ENCODE measurements at places on chromosomes 11 and 22.

DNA sequence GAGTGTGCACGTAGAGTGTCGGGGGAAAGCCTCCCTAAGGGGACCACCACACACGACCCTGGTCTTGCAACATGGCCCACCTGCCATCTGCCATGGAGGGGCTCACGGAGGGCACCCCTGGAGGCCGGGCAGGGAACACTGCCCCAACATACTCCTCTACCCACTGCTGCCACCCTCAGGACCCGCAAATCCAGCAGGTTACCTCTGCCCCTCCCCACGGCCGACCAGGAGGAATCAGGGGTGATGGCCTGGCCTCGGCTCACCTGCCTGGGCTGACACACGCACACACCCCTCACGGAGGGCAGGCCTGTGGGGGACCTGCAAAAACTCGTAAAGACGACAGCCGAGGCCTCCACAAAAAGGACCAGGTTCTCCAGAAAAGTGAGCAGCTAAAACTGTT, 30.2 kb downstream of the CHID1 start:
- DNase-seq: no peak

DNA sequence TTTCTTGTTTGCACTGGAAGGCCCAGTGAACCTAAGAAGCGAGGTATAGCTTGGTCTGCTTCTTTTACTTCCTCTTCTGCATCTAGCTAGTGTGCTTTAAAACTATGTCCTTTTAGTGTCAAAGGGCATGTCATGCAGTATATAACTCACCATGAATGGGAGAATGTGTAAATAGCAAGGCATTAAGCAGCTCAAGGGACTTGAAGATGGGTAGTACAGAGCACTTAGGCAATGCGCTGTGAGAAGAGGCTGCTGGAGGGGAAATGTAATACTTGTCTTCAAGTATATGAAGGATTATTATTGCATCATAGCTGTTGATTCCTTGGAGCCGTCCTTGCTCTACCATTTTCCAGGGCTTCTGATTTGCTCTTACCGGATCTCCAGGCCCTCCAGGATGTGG, 7.6 kb downstream of the MAML2 start:
- DNase-seq: no peak

GRCh38 chr22:28175730-28176492, 256.9 kb upstream of the PITPNB start:
- no peak for DNase-seq

DNA sequence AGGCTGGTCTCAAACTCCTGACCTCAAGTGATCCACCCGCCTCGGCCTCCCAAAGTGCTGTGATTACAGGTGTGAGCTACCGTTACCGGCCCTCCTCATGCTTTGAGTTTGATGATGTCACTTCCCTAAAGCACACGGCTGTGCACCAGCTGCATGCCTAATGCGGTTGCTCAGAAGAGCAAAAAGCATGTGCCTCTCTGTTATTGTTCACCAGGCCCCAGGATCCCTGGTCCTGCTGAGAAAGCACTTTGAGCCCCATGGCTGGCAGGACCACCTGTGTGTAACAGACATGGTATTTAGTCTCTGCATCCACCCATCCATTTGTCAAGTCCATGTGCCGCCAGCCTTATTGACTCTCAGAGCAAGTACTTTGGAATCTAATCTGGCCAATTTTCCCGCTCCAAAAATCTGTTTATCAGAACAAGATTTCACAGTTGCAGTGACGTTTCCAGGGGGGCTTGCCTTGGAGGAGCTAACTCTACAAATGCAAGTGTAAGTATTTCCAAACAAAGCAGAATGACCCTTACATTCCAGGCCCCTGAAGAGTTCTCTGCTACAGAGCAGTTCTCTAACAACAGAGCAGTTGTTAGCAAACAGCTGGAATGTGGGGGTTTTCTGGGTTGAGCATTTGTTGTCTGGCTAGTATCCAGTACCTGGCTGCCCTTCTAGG, 89.4 kb downstream of the LDLRAD3 start:
- DNase-seq: no peak

DNA sequence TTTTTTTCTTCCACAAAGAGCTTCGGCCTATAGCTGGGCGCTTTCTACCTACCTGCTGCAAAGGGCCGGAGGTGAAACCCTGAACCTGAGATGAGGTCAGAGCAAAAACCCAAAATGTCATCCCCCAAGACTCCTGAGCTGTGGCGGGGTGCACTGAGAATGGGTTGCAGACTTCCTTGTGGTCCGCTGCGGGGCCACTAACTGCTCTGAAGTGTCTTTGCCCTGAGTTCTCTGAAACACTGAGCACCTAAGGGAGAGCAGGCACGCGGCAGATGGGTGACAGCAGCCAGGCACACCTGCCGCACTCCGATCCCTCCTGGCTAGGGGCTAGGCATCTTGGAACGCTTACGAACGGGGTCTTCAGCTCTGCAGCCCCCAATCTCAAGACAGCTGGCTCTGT, 29.3 kb downstream of the RASD2 start:
- DNase-seq: no peak

GRCh38 chr11:93477684-93478234, 65.4 kb downstream of the SMCO4 start:
- DNase-seq: no peak

- no peak for DNase-seq
Measured at GRCh38 chr11:130882138-130882551, 34.1 kb downstream of the SNX19 start.

DNA sequence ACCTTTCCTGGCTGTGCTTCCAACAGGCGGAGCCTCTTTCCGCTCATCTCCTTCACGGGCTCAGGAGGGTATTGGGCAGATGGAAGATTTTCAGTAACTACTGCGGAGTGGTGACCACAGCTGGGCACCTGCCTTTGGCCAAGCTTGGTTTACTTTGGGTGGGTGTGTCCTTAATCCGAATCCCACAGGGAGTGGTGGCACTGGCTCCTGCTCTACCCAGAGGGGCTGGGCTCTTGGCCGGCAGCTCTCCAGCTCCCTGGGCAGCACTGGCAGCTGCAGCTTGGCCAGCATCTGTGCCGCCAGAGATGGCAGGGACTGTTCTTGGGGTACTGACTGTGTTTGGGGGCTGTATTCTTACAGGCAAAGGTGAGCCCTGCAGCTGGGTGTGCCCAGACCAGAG, 29.8 kb downstream of the BID start:
- DNase-seq: no peak

GRCh38 chr22:48235744-48236143, 1473.3 kb downstream of the TBC1D22A start:
- DNase-seq: no peak

GRCh38 chr11:64771861-64772260, 6.5 kb downstream of the SF1 start:
- no peak for DNase-seq

GRCh38 chr11:33214187-33214586, 43.0 kb upstream of the HIPK3 start:
- DNase-seq: no peak

DNA sequence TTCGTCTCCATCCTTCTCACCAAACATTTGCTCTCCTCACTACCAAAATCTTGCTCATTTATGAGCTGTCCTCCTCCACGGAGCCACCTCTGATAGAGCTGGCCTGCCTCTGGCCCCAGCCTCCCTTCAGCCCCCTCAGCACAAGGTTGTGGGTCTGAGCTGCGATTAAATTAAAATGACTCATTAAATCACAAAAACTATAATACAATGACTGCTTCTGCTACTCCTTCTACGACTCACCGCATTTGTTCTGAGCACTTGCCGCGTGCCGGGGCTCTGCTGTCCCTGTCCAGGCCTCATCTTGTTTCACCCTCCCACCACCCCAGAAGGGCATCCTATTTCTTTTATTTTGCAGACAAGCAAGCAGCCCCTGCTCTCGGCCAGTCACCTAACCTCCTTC, 49.2 kb upstream of the TIMP3 start:
- DNase-seq: no peak

DNA sequence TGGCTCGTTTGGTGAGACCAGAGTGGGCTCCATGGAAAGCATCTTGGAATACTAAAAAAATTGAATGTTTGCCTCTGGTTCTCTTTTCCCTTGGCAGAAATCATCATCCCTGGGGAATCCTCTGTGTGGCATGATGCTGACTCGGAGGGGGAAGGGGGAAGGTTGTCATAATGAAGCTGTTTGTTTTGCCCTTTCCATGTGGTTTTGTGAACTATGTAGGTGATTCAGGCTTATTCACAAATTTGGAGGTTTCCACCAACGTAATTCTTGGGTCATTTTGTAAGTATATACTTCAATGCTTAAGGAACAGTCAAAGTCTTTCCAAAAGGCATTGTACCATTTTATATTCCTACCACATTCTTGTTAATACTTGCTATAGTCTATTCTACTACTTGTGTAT, 754.0 kb upstream of the FAT3 start:
- DNase-seq: no peak

DNA sequence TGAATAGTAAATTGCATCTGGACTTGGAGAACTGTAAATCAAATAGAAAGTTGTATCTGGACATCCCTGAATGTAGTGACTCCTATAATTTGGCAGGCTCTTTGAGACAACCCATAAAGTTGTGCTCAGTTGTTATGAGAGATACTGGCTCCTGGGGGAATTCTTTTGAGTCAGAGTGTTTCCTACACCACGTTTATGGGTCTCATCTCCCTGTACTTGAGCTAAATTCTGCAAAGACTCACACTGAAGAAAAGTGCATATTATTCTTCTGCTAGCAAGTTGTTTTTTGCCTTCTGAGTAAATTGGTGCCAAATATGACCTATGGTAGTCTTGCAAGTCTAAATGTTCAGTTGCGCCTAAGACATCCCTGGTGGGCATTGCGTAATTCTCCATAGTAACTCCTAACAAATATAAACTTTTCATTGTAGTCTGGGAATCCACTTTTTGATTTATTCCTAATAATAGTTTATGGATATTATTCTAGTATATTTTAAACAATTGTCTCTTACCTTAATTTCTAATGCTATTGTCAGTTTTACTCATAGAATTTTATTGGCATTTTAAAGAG, 5.0 kb downstream of the ZNF215 start:
- DNase-seq: no peak

DNA sequence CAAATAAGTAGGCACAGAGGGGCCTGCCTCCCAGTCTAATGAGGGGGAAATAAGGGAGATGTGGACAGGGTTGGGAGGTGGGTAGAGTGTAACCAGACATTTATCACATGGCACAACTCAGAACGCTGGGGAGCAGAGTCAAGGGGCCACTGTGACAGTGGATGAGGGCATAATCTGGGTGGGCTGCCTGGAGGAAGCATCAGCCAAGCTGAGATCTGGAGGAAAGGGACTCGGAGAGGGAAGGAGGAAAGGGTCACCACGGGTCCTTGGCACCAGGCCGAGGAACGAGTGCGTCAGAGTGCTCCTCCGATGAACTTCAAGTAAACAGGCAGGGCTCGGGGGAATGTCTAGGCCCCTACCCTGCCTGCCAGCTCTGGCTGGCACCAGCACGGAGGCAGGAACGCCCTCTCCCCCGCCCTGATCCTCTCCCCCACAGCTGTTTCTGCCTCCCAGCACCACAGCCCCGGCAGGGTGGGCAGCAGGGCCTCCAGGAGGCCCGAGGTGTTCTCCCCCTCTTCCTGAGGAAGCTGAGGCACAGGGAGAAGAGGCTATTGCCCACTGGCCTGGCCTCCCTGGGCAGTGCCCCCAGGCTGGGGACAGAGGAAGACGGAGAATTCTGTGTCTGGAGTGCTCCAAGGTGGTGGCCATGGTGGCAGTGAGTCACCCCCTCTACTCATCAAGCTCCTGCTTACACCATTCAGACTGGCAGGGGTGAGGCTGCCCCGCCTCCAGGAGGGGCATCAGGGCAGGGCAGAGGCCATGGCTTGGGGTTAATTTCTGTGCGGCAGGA, 4.2 kb downstream of the ALDH3B1 start:
- DNase-seq: no peak

GRCh38 chr22:25109878-25110595, 89.6 kb upstream of the CRYBB3 start:
- DNase-seq: no peak

Measured in activated T-cell treated with anti-CD3 and anti-CD28 coated beads, Interleukin-2, amount 50 U/mL, for 4 hours (primary cell).